ENCODE measurements at places on chromosomes 6 and 20.

- no peak for DNase-seq
Observed at GRCh38 chr20:47315339-47316056, 41.0 kb downstream of the ZMYND8 start.

GRCh38 chr6:142692942-142693341, 252.0 kb downstream of the HIVEP2 start:
- peak; percentile 13 for DNase-seq

DNA sequence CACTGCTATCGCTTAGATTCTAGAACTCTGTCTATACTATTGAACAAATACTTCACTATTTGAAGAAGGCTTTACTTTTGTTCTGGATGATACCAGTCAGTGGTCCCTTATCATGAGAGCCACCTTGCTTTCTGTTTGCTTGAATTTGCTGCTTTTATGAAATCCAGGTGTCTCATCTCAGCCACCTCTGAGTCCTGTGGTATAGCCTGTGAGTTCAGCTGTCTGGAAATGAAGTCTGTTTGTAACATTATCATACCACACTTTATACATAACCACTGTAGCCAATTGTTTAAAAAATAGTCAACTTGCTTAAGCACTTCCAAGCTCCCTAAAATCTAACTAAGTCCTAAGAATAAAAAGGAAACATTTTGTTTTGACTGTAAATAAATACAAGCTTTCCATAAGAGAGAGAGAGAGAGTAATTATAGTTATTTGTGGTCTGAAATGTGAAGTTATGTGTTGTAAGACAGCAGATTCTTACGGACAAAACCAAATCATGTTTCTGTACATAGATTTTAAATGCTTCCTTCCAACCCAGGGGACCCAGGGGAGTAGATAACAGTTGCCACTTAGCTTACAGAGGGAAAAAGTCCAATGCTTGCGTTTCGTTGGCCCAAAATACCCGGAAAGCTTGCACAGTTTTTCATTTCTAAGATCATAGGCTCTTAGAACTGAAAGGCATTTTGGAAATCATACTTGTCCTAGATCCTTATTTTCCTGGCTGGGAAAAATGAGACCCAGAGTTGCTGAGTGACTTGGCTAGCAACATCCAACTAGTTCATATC, 1107.8 kb upstream of the FLRT3 start:
- no peak for DNase-seq

- no peak for DNase-seq
Observed at GRCh38 chr20:59334651-59335300, 34.4 kb downstream of the EDN3 start.

DNA sequence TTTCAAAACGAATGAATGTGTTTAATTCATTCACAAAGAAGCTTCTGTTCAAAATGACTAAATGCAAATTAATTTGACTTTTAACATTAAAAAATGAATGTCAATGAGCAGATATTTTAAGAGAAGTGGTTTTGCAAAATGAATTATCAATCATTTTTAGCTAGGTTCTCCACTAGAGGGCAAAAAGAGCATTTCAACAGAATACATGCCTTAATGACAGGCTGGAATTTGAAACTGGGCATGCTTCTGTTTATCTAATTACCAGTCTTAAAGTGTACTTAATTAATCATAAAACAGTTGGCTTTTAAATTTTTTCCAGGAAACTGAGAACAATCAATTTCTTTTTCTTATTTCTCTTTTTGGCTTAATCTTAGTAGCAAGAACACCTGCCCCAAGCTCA, 63.8 kb upstream of the TINAG start:
- DNase-seq = no peak

GRCh38 chr6:15881150-15881549, 218.3 kb upstream of the DTNBP1 start:
- DNase-seq = no peak

GRCh38 chr20:9490161-9490560, 24.2 kb upstream of the LAMP5 start:
- no peak for DNase-seq

- DNase-seq = peak; percentile 32
Observed at GRCh38 chr6:106910999-106911949, 63.3 kb downstream of the CD24 start.

DNA sequence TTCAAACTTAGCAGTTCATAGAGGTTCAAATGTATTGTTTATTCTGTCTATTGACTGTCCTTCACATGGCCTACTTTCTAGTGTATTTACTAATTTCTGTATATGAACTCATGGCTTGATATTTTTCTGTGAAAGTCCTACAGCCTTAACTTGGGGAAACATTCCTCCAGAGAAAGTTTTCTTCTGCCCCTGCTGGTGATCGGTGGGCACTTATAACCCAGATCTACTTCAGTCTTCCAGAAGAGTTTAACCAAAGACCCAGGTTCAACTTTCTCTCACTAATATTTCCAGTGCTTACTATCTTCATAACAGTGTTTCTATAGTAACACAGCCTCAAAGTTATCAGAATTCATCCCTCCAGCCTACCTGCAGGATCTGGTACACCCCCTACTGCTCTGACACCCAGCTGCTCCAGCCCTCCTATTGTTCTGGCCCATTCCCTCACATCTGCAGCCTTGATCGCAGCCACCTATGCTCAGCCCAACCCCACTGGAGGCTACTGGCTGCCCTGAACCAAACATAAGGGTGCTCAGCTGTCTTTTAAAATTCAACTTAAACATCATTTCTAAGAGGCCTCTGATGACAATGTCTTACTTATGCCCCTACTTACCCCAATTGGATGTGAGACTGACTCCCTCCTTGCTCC, 72.3 kb downstream of the TBX18 start:
- no peak for DNase-seq
